Caco-2 (cell line): ENCODE measurements at places on chromosomes 16 and 17. TPM values are rescaled to one million over a fixed set of nuclear protein-coding genes. Genes with fewer than 3 reads are reported as not detected.

SRCIN1 gene
- 23.6 and 25.8 TPM in 2 replicates for total RNA-seq

GRCh38 chr17:68981288-68981687 is 26.1 kb upstream of the ABCA8 start:
- H3K27ac ChIP-seq = no peak overlapping the region
- no peak overlapping the region for H3K4me3 ChIP-seq
- H3K36me3 ChIP-seq = no peaks in the 10 kb centered on the region
- no peaks in the 10 kb centered on the region for H3K4me1 ChIP-seq
- no peaks in the 10 kb centered on the region for H3K27me3 ChIP-seq

- H3K4me1 ChIP-seq = peaks cover 46% of the 10 kb centered on the region
- no peaks in the 10 kb centered on the region for H3K27me3 ChIP-seq
- H3K36me3 ChIP-seq = no peaks in the 10 kb centered on the region; the same call in 1 of the 2 replicates
- DNase-seq = no peak
- peak overlapping the region; percentile 38 for H3K4me3 ChIP-seq
Observed at GRCh38 chr17:77280304-77281121, 139.7 kb downstream of the SEC14L1 start.

PDE6G gene
- total RNA-seq = not detected in 2 replicates

- peak overlapping the region; percentile 36 for H3K27ac ChIP-seq
- H3K27me3 ChIP-seq = no peaks in the 10 kb centered on the region
- H3K36me3 ChIP-seq = no peaks in the 10 kb centered on the region; the same call in 1 of the 2 replicates
- peaks cover 8% of the 10 kb centered on the region; the same call in 1 of the 2 replicates for H3K4me1 ChIP-seq
- no peak overlapping the region for H3K4me3 ChIP-seq
Observed at GRCh38 chr16:70470927-70471341, 16.5 kb downstream of the FCSK start.

DNA sequence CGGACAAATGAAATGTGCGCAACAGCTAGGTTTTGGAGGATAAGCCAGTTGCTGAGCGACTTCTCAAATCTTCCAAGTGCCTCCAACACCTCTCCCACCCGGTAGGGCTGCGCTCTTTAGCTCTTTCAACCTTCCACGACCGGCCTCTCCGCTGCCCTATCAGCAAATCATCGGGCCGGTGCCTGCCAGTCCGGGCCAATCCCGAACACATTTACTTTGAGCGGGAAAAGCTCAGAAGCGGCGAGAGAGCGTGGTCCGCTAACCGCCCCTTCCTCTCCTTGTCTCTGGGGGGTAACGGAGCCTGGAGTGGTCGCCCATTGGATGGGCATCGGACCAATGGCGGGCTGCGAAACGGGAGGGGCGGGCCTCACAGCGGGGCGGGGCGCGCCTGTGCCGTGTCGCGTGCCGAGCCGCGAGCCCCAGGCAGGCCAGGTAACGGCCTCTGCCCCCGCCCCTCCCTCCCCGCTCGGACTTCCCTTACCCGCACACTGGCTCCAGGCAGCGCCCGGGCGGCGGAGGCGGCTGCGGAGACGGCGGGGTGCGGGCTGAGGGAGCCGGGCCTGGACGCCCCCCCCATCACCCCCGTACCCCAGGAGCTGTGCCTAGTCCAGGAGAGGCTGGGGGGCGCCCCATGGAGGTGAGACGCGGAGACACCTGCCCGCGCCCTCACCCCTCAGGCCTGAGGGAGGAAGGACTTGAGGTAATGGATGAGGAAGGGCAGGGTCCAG is at the start of gene MEIOC:
Gene MEIOC, plus strand, starts transcription at position 486 of the 728 bp plus-strand sequence. Its CDS starts 146 bp downstream, at position 632.
- H3K36me3 ChIP-seq = no peaks in the 10 kb centered on the region
- H3K4me3 ChIP-seq = no peak within 1 kb of the TSS
- no peak for DNase-seq
- H3K27me3 ChIP-seq = no peaks in the 10 kb centered on the region

DNA sequence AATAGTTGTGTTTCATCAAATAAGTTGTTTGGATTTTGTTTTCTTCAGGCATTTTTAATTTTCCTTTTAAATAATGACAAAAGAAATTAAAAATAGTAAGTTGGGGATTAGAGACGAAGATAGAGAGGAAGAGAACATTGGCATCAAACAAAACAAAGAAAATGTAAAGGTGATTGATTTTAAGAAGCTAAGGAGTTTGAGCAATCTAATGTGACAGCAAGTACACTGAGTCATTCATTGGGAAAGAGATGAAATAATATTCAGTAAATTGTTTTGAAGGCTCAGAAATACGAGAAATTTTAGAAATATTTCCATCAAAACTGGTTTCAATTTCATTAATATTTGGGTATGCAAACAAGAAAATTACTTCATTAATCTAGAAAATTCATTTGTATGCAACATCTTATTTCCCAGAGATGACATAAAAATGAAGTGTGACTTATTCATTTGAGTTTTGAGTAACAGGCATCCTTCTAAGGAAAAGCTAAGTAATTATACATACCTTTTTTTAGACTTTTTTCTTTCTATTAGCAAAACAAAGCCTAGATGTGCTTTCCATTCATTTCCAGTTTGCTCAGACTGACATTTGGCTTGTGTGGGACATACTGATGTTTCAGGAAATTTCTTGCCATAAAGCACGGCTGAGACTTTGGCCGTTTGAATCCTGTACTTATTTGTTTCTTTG is 66.7 kb downstream of the COX10 start:
- DNase-seq = no peak
- no peaks in the 10 kb centered on the region for H3K27me3 ChIP-seq
- no peaks in the 10 kb centered on the region for H3K4me1 ChIP-seq

DNA sequence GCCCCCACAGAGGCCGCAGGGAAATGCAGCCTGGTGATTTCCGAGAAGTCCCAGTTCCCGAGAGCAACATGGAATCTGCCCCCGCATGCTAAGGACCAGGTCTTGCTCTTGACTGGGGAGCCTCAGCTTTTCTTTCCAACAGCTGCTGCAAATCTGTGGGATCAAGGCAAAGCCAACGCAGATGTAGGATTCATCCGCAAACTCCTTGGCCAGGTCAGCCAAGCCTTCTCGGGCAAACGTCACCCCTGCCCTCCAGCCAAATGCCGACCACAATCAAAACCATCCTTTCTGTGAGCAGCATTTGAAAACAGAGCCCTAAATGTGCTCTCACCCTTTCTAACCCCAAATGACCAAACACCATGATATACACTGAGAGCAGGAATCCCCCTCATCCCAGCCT is 54.0 kb downstream of the MRM3 start:
- no peaks in the 10 kb centered on the region for H3K4me1 ChIP-seq
- no peak overlapping the region for H3K4me3 ChIP-seq
- no peaks in the 10 kb centered on the region for H3K36me3 ChIP-seq

DNA sequence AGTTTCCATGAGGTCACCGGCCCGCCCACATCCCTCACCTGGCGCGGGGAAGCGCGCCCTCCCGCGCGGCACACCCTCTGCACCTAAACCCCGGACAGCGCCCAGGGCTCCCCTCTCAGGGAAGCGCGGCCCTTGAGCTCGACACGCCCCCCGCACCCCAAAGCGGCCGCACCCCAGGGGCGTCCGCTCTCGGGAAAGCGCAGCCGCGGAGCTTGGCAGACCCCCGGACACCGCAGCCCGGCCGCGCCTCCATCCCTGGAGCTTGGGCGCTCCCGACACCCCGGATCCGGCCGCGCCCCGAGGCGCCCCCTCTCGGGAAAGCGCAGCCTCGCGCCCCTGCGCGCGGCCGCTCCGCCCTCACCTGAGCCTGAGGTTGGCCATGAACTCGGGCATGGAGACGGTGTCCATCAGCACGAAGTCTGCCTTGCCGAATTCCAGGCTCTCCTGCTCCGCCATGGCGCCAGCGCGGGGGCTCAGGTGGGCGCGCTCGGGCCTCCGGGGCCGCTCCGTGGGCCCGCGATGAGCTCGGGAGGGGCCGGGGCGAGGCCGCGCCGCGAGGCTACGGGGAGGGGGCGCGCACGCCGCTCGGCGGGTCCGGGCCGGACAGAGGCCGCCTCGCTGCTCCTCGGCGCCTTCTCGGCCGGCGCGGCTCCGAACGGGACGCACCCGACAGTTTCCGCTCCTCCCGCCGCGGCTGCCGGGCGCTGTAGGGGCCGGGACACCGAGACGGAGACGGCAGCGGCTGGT is at the start of gene MYO1D:
Gene MYO1D, minus strand, starts transcription at position 708 of the 747 bp plus-strand sequence. Its CDS starts 252 bp downstream, at position 456.
- H3K4me3 ChIP-seq = peak within 1 kb of the TSS; percentile 94
- peak within 1 kb of the TSS; percentile 85 for H3K27ac ChIP-seq
- no peaks in the 10 kb centered on the region for H3K27me3 ChIP-seq
- peak; percentile 88 for DNase-seq
- 0 out of 2 replicates have a peak, but pooled peaks cover 3% of the 10 kb centered on the region for H3K36me3 ChIP-seq

DNA sequence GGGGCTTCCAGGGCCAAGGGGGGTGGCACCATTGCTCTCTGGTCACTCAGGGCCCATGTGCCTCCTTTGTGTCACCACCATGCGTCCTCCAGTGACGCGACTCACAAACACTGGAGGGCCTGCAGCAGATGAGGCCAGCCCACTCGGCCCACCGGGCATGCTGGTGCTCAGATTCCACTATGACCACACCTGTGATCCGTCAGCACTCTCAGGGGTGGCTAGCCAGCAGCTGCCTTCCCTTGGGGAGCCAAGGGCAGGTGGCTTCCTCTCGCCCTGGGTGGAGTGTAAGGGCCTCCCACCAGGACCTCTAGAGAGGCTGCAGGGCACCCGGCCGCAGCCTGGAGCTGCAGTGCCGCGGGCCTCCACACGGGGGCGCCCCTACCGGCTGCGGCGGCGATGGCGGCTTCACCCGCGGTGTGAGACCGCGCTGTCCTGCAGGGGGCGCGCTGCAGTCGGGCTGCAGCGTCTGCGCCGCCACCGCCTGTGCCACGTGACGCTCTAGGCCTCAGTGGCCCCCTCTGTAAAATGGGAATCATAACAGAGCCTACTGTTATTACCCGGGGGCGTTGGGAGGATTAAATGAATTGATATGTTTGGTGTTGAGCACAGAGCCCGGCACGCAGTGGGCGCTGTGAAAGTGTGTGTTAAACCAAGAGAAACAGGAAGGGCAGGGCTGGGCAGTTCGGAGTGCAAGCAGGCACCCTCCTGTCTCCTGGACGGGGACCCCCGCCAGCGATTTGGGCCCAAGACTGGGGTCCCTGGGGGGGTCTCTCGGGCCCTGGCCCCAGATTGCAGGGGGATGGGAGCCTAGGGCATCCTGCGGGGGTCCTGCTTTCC is 192.4 kb upstream of the GSE1 start:
- H3K27me3 ChIP-seq = no peaks in the 10 kb centered on the region
- peak overlapping the region; percentile 49 for H3K27ac ChIP-seq
- H3K36me3 ChIP-seq = no peaks in the 10 kb centered on the region; the same call in 1 of the 2 replicates
